ENCODE measurements at places on chromosomes 3 and 15.

DNA sequence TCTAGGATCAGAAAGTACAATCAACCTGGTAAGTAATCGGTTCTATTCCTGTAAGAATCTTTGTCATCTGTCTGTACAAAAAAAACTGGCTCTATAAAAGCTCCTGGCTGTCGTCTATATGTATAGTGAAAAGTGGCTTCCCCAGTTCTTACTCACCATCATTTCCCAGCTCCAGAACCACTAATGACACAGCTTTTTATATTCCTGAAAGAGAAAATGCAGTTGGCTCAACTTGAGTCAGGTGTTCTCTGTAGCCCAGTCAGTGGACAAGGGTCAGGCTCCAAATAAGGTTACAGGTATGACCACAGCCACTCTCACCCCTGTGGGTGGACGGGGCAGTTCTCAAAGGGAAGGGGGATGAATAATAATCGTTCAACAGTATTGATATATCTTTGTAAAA is 85.1 kb downstream of the AP4E1 start:
- DNase-seq: no peak

DNA sequence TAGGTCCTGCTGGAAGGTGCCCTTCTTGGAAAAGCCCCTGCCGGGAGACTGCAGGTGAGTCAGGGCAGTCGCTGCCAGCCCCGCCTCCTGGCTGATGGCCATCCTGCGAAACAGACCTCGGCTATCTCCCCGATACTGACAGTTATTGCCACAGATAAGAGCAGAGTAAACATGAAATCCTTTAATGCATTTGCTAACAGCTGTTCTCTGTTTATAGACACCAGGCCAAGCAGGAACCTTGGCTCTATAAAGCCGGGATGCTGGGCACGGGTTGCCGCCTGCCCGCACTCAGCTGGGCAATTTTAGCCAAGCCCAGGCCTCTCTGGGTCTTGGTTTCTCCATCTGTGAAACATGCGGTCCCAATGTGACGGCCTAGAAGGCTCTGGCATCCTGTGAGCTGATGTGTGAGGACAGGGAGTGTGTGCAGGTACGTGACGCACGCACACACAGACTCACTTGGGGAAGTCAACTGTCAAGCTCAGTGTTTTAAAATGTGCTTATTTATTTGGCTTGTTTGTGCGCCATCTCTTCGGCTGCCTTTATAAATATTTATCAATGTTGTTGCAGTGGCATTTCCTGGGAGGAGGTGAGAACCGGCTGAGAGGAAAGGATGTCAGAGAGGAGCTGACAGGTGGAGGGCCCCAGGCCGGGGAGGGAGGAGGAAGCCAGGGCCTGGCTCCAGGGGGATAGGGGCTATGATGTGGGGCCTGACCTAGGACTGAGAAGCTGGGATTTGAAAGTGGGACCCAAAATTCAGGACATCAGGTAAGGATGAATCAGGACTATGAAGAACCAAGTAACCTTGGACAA is 50.8 kb upstream of the PRR23E start:
- DNase-seq: peak; percentile 90

GRCh38 chr15:94445566-94446160 is 214.3 kb downstream of the MCTP2 start:
- DNase-seq: no peak

DNA sequence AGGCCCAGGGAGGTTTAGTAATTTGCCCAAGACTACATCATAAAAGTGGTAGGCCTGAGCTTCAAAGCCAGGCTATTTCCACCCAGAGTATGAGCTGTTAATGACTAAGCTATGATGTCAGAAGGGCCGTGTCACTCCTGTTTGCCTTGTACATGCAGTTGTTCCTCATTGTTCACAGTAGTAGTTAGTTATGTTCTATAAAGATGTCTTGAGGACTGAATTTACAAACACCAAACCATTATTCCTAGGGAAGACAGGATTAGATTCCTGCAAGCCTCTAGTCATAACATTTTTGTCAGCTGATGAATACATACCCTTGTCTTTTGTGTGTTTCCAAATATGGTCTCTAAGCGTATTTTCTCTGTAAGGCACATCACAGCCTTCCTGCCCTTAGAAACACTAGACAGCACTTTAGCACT is 20.9 kb upstream of the LARS2 start:
- DNase-seq: no peak

DNA sequence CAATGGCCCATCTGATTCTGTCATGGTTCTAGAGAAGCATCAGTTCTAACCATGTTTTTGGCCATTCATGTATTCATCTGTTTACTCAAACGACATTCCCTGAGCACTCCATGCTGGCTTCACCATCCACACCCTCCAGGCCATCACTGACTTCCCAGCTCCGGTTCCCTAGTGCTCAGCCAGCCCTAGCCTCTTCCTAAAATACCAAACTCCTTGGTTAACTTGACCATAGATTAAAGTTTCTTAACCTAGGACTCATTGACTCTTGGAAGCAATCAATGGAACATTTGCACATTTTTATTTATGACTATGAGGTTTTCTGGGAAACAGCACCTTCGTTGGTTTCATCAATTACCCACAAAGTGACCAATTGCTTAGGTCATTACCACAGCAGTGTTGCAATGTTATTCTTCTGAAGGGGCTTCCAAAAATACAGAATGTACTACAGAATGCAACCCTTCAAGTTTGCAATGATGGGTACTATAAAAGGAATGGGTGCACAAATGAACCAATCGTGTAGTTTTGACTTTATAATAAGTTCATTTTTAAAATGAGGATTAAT is 27.2 kb upstream of the SLC25A36 start:
- no peak for DNase-seq

All from NCI-H510A treated with DMSO at 0.1 percent for 48 hours (cell line).